ENCODE measurements at places on chromosomes 6 and 20.

DNA sequence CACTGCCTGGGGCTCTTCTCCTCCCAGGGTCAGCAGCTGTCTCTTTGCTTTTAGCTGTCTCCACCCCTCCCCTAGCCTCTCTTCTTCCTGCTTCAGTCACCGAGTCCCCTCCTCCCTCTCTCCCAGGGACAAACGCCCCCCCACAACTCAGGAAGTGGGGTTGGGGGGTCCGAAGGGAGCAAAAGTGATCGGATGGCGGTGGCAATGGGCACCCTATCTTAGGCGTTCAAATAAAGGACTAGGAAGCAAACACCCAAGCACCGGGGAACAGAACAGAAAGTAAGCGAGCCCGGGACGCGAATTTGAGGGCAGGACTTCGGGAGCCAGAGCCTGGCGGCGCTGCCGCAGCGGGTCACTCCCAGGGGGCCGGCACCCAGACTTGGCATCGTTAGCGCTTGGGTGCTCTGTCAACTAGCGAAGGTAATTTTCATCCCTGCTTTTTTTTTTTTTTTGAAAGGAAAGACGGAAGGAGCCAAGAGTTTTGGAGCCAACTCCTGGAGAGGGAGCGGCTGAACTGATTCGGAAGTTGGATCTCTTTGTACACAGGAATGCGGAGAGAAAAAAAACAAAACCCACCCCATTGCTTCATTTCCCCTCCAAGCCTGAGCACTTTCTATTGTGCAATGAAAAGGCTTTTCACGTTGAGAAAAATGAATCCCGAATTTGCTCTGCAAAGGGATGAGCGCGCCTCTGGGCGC is 815 bp upstream of the ITPR3 start:
- peak; percentile 14 for DNase-seq

GRCh38 chr20:44601801-44602204 is 19.4 kb downstream of the PKIG start:
- DNase-seq = no peak

DNA sequence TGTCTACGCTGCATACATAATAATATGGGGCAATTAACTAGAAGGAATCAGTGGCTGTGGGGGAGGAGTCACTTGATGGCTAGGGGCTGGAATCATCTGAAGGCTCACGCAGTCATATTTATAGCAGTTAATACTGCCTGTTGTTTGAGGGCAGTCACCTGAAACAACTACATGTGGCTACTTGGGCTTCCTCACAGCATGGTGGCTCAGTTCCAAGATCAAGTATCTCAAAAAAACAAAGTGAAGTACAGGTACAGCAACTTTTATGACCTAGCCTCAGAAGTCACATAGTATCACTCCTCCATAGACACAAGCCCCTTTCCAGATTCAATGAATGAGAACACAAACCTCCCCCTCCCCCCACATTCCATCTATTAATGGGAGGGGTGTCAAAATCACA is 63.7 kb downstream of the STX11 start:
- no peak for DNase-seq

GRCh38 chr6:160379466-160379865 is 31.3 kb downstream of the SLC22A3 start:
- no peak for DNase-seq

DNA sequence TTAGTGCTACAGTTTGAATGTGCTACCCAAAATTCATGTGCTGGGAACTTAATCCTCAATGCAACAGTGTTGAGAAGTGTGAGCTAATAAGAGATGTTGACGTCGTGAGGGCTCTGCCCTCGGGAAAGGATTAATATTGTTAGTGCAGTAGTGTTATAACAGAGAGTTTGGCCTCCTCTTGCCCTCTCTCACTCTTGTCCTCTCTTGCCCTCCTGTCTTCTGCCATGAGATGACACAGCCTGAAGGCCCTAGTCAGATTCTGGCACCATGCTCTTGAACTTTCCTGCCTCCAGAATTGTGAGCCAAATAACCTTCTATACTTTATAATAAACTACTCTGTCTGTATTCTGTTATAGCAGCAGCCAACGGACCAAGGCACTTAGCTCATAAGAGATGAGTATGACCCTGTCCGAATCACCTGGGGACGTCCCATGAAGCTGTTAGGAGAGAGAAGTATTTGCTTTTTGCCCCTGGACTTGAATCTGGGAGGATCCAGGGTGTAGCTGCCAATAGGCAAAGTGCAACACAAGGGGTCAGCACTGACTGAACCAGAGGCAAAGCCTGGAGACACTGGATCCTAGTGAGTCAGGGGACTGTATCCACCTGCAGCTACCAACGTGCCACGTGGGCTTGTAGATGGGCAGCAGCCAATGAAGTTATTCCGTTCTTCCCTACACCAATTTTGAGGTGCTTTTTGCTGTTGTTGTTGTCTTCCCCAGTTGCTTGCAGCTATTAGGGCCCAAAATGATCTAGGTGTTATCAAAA is 233.7 kb downstream of the THBS2 start:
- DNase-seq = no peak

GRCh38 chr20:21522481-21523280 is 8.8 kb upstream of the NKX2-2 start:
- DNase-seq = no peak

- no peak for DNase-seq
These were observed 140.6 kb upstream of the BEND6 start for GRCh38 chr6:56814308-56814707.

DNA sequence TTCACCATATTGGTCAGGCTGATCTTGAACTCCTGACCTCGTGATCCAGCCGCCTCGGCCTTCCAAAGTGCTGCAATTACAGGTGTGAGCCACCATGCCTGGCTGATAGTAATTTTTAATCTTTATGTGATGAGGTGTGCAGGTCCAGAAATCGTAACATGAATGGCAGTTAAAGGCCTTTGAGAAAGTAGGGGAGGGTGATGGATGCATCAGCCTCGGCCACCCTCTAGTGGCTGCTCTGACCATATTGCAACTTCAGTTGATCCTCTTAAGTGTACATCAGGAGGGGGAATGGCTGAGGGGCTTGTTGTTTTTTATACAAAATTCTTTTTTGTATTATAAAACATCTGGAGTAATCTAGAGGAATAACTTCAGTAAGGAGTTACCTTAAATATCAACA is 193.0 kb downstream of the ZFAND3 start:
- DNase-seq = no peak

GRCh38 chr6:26022132-26022472 is 59.5 kb downstream of the TRIM38 start:
- DNase-seq = peak; percentile 78

GRCh38 chr6:130365166-130366106 is at the start of gene TMEM200A:
TMEM200A (plus strand) TSS chr6:130366017; CDS start chr6:130440423, 74,406 bp downstream.
- no peak for DNase-seq

GRCh38 chr6:97563529-97563928 is 280.5 kb upstream of the MMS22L start:
- no peak for DNase-seq

DNA sequence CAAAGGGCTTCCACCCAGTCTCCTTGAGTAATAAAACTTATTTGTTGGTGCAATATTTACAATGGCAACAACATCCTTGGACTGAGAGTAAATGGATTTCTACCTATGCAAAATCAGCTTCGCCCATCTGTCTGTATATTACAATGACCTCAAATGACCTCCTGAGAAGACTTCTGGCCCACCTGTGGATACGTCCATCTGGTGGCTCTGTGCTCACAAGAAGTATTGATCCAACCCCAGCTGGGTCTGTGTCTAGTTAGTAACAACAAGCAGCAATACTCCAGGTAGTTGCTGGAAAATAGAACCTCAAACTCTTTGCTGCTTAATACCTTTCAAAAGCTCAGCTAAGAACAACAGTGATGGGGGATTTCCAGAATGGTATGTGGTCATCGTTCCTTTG is 34.7 kb upstream of the GSTA4 start:
- no peak for DNase-seq

GRCh38 chr6:30749554-30750378 is 5.4 kb upstream of the IER3 start:
- no peak for DNase-seq

DNA sequence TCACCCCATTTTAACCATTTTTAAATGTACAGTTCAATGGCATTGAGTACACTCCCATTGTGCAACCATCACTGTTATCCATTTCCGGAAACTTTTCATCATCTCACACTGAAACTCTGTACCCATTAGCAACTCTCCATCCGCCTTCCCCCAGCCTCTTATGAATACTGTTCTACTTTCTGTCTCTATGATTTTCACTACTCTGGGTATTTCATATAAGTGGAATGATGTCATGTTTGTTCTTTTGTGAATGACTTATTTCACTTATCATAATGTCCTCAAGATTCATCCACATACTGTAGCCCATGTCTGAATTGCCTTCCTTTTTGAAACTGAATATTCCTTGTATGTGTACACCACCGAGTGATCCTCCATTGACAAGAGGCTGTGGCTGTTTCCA is 92.9 kb upstream of the TOX2 start:
- no peak for DNase-seq

- DNase-seq = no peak
These were observed 45.5 kb upstream of the TMEM244 start for GRCh38 chr6:129906515-129907077.

DNA sequence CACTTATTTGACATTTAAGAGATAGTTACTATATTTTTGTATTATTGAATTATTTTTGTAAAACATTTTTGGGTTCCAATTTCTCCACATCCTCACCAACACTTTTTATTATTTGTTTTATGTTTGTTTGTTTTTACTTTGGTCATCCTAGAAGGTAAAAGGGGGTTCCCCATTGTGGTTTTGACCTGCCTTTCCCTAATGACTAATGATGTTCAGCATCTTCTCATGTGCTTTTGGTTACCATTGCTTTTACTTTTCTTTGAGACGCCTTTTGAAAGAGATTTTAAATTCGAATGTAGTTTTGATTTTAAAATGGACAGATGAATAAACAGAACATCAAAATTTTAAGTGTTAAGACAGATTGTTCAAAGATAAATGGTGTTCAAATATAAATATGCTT is 46.9 kb downstream of the AK9 start:
- DNase-seq = no peak

DNA sequence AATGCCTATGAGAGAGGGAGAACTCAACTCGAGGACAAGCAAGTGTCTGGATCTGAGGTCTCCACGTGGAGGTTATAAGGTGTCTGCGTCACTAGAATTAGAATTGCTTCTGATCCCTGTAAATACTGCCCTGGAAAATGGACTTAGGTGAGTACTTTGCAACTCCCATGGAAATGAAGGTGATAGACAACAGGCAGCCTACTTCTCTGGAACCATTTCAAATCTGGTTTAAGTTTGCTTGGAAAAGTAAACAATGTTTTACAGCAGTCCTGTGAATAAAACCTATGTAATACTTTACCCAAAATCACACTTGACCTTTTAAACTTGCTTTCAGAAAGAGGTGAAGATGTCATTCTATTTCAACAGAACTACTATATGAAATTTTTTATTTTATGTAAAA is 70.1 kb upstream of the TENT5A start:
- no peak for DNase-seq

GRCh38 chr6:131096786-131097185 is 33.7 kb upstream of the EPB41L2 start:
- DNase-seq = no peak

DNA sequence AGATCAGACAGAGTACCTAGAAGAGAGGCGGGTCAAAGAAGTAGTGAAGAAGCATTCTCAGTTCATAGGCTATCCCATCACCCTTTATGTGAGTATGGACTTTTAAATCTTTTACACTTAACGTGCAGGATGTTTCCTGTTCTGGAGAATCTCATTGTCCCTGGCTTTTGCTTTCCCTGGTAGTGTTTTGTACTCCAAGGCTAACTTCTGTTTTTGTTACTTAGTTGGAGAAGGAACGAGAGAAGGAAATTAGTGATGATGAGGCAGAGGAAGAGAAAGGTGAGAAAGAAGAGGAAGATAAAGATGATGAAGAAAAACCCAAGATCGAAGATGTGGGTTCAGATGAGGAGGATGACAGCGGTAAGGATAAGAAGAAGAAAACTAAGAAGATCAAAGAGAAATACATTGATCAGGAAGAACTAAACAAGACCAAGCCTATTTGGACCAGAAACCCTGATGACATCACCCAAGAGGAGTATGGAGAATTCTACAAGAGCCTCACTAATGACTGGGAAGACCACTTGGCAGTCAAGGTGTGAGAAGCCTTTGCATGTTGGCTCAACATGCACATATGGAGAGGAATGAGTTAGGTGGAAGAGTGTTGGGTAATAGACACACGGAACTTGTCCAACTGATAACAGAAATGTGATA is 3.3 kb downstream of the HSP90AB1 start:
- no peak for DNase-seq

DNA sequence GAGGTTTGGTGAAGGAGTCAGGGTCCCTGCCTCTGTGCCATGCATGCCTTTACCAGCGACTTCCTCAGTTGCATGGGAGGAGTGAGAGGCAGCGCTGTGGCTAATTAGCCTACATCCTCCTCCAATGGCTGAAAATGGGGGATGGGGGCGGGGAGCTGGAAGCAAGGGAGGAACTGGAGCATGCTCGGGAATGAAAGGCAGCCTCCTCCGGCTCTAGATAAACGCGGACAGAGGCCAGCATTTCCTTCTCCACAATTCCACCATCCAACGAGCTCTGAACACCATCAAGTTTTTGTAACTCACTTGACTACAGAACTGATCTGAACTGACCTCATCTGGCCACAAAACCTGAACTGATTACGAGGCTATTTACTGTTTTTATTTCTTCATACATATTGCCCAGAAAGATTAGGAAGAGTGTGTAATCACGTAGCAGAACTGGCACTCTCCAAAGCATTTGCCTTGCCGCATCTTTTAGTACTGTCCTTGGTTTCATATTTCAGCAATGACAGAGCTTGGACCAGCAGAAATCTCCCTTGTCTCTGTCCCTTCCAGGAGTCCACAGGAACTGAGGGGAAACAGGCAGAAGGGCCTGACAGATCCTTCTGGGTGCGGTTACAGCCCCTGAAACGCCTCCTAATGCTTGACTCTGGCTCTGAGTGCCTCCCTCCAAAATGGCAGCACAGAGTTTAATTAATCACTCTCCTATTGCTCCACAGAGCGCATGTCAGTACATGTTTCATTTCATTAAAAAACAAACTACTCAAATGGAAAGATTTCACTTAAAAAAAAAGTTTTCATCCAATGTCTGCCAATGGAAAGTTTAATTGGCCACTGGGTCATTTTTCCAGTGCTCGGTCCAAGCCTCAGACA is 58.2 kb upstream of the TRAF3IP2 start:
- no peak for DNase-seq

DNA sequence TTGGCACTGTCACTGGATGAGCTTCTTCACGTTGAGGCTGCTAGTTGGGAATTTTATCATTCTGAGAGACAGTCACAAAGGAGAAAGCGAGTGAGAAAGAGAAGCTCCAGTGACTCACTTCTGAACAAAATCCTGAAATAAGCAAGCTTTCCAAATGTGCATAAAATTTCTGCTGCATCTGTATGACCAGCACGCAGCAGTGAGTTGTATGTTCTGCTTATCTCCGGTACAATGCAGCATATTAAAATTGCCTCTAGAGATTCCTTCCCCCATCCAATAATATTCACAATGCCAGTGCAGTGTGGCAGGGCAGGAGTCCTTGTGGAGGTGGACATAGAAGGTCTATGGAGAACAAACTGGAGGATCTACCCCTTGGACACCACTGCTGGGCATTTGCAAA is 290.5 kb downstream of the ADGB start:
- DNase-seq = no peak

- DNase-seq = no peak
These were observed 778 bp downstream of the PSMG4 start for GRCh38 chr6:3259491-3259958.

GRCh38 chr20:61115364-61116065 is 136.5 kb upstream of the CDH4 start:
- no peak for DNase-seq

GRCh38 chr6:149446791-149447376 is 37.9 kb downstream of the ZC3H12D start:
- no peak for DNase-seq

- no peak for DNase-seq
These were observed 204.0 kb upstream of the MOCS1 start for GRCh38 chr6:40138273-40138720.

GRCh38 chr6:114319749-114320148 is 23.1 kb downstream of the HS3ST5 start:
- no peak for DNase-seq

Data from HL-60 (cell line).